ENCODE measurements at places on chromosomes 2 and 18. TPM values are rescaled to one million over a fixed set of nuclear protein-coding genes. Genes with fewer than 3 reads are reported as not detected.

GRCh38 chr2:222941510-222942032, 80.7 kb downstream of the ACSL3 start:
- H3K27me3 ChIP-seq, result no peaks in the 10 kb centered on the region
- no peaks in the 10 kb centered on the region for H3K4me1 ChIP-seq
- no peak for DNase-seq
- no peaks in the 10 kb centered on the region for H3K36me3 ChIP-seq
- no peak overlapping the region for H3K4me3 ChIP-seq

GRCh38 chr2:14634182-14634488, 1.6 kb downstream of the LRATD1 start:
- H3K4me1 ChIP-seq, result peaks cover 61% of the 10 kb centered on the region
- H3K4me3 ChIP-seq, result peak overlapping the region; percentile 49
- H3K27me3 ChIP-seq, result no peaks in the 10 kb centered on the region
- peak overlapping the region; percentile 89 for H3K27ac ChIP-seq

DNA sequence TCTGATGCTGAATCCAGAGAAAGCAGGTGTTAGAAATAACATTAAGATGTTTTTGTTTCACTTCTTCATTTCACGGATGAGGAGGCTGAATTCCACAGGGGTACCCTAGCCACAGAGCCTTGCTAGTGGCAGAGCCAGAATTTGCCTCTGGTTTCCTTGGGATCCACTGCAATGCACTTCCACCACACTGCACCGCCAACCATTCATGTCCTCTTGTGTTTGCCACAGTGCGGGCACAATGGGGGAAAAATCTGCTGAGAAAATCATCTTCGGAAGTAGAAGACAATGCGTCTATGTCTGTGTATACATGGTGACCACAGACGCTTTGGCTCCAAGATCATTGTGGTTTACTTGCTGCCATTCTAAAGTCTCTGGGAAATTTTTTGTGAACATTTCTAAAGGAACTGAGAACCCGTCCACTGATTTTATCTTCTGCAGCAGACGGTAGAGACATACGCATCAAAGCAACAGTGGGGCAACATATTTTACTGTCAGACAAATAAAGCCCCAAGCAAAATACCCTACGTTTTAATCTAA, 14.9 kb downstream of the ICOS start:
- no peak overlapping the region for H3K27ac ChIP-seq
- DNase-seq, result no peak
- H3K4me1 ChIP-seq, result no peaks in the 10 kb centered on the region
- no peaks in the 10 kb centered on the region for H3K27me3 ChIP-seq
- no peak overlapping the region for H3K4me3 ChIP-seq

- no peaks in the 10 kb centered on the region for H3K27me3 ChIP-seq
- peak overlapping the region; percentile 44 for H3K27ac ChIP-seq
- DNase-seq, result no peak
- no peaks in the 10 kb centered on the region for H3K36me3 ChIP-seq
Measured at GRCh38 chr18:13629841-13630715, 96.3 kb downstream of the FAM210A start.

DNA sequence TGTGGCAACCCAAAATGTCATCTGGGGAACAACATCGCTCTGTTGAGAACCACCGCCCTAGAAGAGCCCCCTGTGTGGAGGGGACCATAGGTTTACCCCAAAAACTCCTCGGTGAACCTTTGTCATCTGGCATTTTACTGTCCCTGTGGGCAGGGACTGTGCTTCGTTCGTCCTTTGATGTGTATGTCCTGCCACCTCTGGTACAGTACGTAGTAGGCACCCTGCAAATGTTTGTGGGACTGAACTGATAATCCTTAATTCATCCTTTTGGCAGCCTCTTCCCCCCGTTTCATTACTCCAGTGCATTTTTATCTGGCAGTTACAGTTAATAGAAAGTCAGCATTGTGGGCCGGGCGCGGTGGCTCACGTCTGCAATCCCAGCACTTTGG, 728 bp downstream of the NAPG start:
- peaks cover 31% of the 10 kb centered on the region for H3K4me1 ChIP-seq
- no peak for DNase-seq
- no peaks in the 10 kb centered on the region for H3K36me3 ChIP-seq
- peak overlapping the region; percentile 98 for H3K4me3 ChIP-seq
- H3K27ac ChIP-seq, result peak overlapping the region; percentile 94
- H3K27me3 ChIP-seq, result no peaks in the 10 kb centered on the region

DNA sequence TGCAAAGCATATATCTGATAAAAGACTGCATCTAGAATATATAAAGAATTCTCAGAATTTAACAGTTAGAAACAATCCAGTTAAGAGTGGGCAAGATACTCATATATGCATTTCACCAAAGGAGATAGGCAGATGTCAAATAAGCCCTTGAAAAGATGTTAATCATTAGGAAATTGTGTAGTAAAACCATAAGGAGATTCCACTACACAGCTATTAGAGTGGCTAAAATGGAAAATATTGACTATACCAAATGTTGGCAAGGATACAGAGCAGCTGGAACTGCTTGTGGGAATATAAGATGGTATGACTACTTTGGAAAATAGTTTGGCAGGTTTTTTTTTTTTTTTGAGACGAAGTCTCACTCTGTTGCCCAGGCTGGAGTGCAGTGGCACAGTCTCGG, 59.5 kb downstream of the CAB39 start:
- no peak for DNase-seq
- H3K4me3 ChIP-seq, result no peak overlapping the region
- H3K4me1 ChIP-seq, result peaks cover 4% of the 10 kb centered on the region

GRCh38 chr2:186058614-186059013, 320.0 kb downstream of the FSIP2 start:
- no peak overlapping the region for H3K4me3 ChIP-seq
- no peak for DNase-seq
- H3K36me3 ChIP-seq, result no peaks in the 10 kb centered on the region
- H3K27me3 ChIP-seq, result no peaks in the 10 kb centered on the region
- no peak overlapping the region for H3K27ac ChIP-seq

GRCh38 chr2:190301032-190301431, 18.6 kb downstream of the HIBCH start:
- H3K27me3 ChIP-seq, result no peaks in the 10 kb centered on the region
- no peaks in the 10 kb centered on the region for H3K4me1 ChIP-seq
- no peak overlapping the region for H3K27ac ChIP-seq
- no peak for DNase-seq

DNA sequence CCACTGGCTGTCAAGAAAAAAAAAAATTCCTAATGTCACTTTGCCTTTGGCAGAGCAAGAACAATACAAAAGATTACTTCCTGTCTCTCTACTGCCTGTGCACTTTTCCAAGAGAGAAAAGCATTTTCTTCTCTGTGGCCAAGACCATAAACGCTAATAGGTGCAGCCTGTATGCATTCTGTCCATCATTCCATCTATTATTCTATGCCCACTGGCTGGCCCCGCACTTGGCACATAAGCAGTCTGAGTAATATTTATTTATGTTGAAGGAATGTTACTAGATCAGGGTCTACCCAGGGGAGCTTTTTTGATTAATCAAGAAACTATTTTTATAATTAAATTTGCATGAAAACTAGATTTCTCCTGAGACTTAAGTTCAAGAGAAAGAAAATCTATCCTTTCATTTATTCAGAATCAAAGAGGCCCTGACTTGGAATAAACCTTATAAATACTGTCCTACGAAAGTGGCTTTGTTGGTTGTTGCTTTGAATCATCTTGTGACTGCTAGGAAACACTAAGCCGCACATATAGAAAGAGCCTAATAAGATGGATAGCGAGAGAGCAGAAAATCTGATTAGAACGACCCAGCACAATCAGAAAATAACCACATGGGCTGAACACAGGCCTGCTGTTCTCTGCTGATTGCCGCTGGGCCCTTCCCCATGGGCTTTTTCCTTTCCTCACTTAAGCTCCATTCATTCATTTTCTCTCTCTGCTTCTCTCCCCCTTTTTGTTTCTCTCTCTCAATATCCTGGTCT, 59.4 kb downstream of the MMADHC start:
- no peaks in the 10 kb centered on the region for H3K36me3 ChIP-seq
- no peaks in the 10 kb centered on the region for H3K4me1 ChIP-seq
- H3K27me3 ChIP-seq, result no peaks in the 10 kb centered on the region
- no peak overlapping the region for H3K4me3 ChIP-seq
- no peak for DNase-seq
- H3K27ac ChIP-seq, result no peak overlapping the region

Gene DPY30
- 53.7 TPM for total RNA-seq

Gene CEP192
- 21.6 TPM for total RNA-seq

Gene BOLL
- total RNA-seq, result not detected

Gene DNAJC10
- total RNA-seq, result 30.3 TPM

Measured in esophagus squamous epithelium (tissue), 5 donors.